ENCODE measurements at places on chromosomes 6 and 20. TPM values are rescaled to one million over a fixed set of nuclear protein-coding genes. Genes with fewer than 3 reads are reported as not detected.
A peak's percentile ranks its signal among the peaks of the same experiment; 100 is the strongest.

The SAPCD1 gene
- total RNA-seq = not detected

The NKAIN4 gene
- not detected for total RNA-seq

GRCh38 chr6:50816115-50816675, 2.5 kb upstream of the TFAP2B start:
- H3K27ac ChIP-seq = no peak overlapping the region
- H3K4me3 ChIP-seq = peak overlapping the region; percentile 59
- H3K36me3 ChIP-seq = no peaks in the 10 kb centered on the region
- peaks cover 10% of the 10 kb centered on the region for H3K27me3 ChIP-seq
- peaks cover 4% of the 10 kb centered on the region for H3K4me1 ChIP-seq

DNA sequence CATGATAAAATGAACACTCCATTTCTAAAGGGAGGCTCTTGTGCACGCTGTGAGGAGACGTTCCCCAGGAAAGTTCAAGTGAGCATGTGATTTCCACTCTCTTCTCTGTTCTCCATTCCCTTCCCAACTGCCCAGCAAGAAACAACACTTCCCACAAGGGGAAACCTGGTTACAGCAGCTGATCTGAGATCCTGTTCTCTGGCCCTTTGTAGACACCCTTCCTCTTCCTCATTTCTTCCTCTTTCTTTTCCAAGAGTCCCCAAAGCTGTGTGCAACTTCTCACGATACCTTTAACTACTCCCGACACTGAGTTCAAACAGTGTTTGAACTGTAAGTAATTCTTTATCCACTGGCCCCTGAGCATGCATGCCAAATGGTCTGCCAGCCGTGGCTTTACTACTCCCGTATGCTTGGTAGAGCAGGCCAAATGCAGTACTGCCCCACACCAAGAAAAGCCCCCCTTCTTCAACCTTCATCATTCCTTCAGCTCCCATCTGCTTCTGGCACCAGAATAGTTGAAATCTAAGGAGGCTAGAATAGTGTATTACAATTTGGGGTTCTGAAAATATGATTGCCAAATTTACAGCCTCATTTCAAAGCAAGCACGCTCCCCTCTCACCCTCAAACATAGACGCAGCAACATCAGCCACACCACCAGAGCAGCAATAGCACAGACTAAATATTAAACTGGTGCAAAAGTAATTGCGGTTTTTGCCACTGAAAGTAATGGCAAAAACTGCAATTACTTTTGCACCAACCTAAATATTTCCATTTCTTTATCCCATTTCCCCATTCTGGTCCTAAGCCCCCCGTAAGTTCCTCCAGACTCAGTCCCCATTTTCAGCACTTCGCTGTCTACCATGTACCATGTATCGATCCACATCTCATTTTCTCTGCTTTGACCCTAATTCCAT, 4.3 kb downstream of the HLA-DMB start:
- H3K4me1 ChIP-seq = peaks cover 4% of the 10 kb centered on the region
- no peaks in the 10 kb centered on the region for H3K36me3 ChIP-seq
- no peaks in the 10 kb centered on the region for H3K27me3 ChIP-seq
- H3K4me3 ChIP-seq = no peak overlapping the region
- no peak overlapping the region for H3K27ac ChIP-seq

DNA sequence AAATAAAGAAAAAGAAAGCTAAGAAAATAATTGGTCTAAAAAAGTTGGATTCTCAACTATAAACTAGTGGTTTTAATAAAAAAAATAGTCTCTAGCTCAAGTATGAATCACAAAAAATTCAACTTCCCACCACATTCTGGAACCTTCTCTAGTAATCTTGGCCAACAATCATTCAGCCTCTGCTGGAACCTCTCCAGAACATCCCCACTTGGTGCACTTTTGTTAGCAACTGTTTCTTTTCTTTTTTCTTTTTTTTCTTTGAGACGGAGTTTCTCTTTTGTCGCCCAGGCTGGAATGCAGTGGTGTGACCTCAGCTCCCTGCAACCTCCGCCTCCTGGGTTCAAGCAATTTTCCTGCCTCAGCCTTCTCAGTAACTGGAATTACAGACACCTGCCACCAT, 35.7 kb downstream of the TXLNB start:
- H3K27me3 ChIP-seq = no peaks in the 10 kb centered on the region
- DNase-seq = no peak
- peak overlapping the region; percentile 91 for H3K27ac ChIP-seq
- no peaks in the 10 kb centered on the region for H3K36me3 ChIP-seq
- H3K4me3 ChIP-seq = no peak overlapping the region

GRCh38 chr6:17705428-17705777, 1.3 kb downstream of the NUP153 start:
- no peaks in the 10 kb centered on the region for H3K27me3 ChIP-seq
- no peak for DNase-seq
- peak overlapping the region; percentile 99 for H3K4me3 ChIP-seq
- H3K27ac ChIP-seq = peak overlapping the region; percentile 100

DNA sequence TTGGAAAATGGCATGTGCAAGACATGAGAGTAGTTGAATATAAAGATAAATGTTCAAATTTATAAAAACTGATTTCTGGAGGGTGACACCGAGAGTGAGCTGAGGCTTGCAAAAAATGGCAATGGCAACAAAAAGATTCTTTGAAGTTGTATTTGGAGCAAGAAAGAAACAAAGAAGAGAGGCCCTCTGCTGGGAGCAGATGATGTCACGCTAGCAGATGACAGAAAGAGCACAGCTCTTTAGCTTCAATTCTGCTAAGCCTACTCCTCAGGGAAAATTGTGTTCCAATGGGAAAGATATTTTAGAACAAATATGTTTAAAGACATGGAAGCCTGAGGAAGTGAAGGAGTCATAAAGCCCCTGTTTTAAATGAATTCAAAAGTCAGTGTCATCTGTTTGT, 125.3 kb upstream of the NOX3 start:
- H3K36me3 ChIP-seq = no peaks in the 10 kb centered on the region
- no peaks in the 10 kb centered on the region for H3K4me1 ChIP-seq
- no peak overlapping the region for H3K4me3 ChIP-seq
- H3K27ac ChIP-seq = no peak overlapping the region

- H3K4me3 ChIP-seq = peak overlapping the region; percentile 26
- H3K27ac ChIP-seq = peak overlapping the region; percentile 81
- no peaks in the 10 kb centered on the region for H3K36me3 ChIP-seq
- peaks cover 97% of the 10 kb centered on the region for H3K4me1 ChIP-seq
- no peaks in the 10 kb centered on the region for H3K27me3 ChIP-seq
These were observed 116.6 kb downstream of the QKI start for GRCh38 chr6:163531122-163531521.

- peak overlapping the region; percentile 98 for H3K4me3 ChIP-seq
- H3K27me3 ChIP-seq = no peaks in the 10 kb centered on the region
- H3K27ac ChIP-seq = no peak overlapping the region
- H3K4me1 ChIP-seq = peaks cover 33% of the 10 kb centered on the region
These were observed 1.2 kb downstream of the ESF1 start for GRCh38 chr20:13783528-13783927.

The PTK6 gene
- total RNA-seq = 0.06 TPM

The MEP1A gene
- total RNA-seq = not detected

DNA sequence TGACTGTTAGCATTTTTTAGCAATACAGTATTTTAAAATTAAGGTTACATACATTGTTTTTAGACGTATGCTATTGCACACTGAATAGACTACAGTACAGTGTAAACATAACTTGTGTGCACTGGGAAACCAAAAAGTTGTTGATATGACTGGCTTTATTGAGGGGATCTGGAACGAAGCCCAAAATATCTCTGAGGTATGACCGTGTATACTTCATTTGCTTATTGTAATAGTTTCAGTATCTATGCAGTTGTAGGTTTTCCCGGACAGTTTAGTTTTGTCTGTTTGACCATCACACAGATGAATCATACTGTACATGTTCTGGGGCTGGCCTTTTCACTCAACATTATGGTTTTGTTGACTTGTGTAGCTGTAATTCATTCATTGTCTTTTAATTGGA, 6.9 kb upstream of the ZBTB12 start:
- no peak overlapping the region for H3K27ac ChIP-seq
- H3K27me3 ChIP-seq = peaks cover 5% of the 10 kb centered on the region
- H3K4me1 ChIP-seq = no peaks in the 10 kb centered on the region

The RBM24 gene
- total RNA-seq = 248 TPM

DNA sequence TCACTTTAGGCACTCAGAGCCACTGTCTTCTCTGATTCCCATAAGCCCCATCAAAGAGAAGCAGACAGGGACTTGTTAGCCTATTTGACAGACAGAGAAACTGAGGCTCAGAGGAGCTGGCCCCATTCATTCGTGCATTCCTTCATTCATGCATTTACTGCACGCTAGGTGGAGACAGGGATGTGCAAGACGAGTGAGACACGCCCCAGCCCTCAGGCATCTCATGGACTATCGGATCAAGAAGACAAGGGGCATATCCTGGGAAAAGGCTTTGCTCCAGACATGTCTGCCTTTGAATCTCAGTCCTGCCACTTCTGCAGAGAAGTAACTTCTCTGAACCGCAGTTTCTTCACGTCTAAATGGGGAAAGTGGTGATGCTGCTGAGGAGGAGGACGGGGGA, 54.1 kb downstream of the BPIFB1 start:
- DNase-seq = no peak
- no peak overlapping the region for H3K4me3 ChIP-seq
- H3K27me3 ChIP-seq = peaks cover 12% of the 10 kb centered on the region
- H3K4me1 ChIP-seq = no peaks in the 10 kb centered on the region

DNA sequence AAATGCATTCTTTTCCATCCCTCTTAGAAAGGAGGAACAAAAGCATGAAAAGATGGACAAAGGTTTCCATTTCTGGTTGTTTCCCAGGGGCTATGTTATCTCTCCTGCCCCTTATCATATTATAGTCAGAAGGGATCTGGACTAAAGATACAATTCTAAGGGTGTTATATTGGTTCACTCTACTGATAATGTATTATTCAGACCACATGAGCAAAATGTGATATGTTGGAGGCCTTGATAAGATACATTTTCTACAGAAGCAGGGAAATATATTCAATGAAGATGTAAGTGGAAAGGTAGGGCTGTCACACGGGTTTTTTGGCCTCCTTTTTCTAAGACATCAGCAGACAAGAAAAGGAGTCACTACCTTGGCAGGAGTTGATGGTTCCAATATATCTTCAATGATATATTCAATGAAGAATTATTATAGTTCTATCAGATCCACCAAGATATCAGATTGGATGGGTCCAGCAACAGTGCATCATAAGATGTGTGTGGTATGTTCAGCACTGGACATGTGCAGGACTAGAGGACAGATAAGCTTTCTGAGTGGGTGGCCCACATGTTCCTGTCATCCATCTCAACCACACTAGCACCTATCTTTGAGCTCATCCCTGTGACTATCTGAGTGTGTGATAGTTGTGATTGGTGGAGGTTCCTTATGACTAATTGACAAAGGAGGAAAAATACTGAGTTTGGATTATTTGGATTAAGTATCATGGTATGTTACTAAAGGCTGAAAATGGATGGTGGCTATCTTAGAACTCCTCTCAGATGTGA, 5.7 kb upstream of the ZKSCAN3 start:
- no peak overlapping the region for H3K27ac ChIP-seq
- DNase-seq = no peak
- no peaks in the 10 kb centered on the region for H3K4me1 ChIP-seq
- no peaks in the 10 kb centered on the region for H3K27me3 ChIP-seq
- no peak overlapping the region for H3K4me3 ChIP-seq
- H3K36me3 ChIP-seq = no peaks in the 10 kb centered on the region

GRCh38 chr6:170374571-170375444, 68.2 kb downstream of the FAM120B start:
- no peaks in the 10 kb centered on the region for H3K27me3 ChIP-seq
- H3K27ac ChIP-seq = no peak overlapping the region
- peaks cover 18% of the 10 kb centered on the region for H3K4me1 ChIP-seq
- no peaks in the 10 kb centered on the region for H3K36me3 ChIP-seq
- DNase-seq = no peak

- no peaks in the 10 kb centered on the region for H3K36me3 ChIP-seq
- no peak overlapping the region for H3K4me3 ChIP-seq
- H3K27me3 ChIP-seq = no peaks in the 10 kb centered on the region
- no peak overlapping the region for H3K27ac ChIP-seq
- H3K4me1 ChIP-seq = no peaks in the 10 kb centered on the region
These were observed 93.8 kb upstream of the LY86 start for GRCh38 chr6:6494677-6495076.

DNA sequence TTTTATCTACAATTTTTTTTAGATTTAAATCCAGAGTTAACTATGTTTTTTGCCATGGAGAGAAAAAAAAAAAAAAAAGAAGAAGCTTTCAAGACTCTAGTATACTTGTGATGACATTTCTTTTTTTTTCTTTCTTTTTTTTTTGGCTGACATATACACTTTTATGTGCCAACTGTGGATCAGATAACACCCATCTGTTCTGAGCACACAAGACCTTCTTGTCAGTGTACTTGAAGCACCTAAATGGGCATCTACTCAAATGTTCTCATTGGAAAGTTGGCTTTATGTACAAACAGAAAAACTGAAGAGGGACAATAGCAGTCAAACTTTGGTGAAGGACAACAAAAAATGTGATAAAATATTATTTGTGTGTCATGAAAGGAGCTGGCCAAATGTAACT, 904.5 kb downstream of the GRIK2 start:
- no peak overlapping the region for H3K27ac ChIP-seq
- no peak for DNase-seq
- no peak overlapping the region for H3K4me3 ChIP-seq
- H3K27me3 ChIP-seq = no peaks in the 10 kb centered on the region
- H3K36me3 ChIP-seq = no peaks in the 10 kb centered on the region
- H3K4me1 ChIP-seq = no peaks in the 10 kb centered on the region

DNA sequence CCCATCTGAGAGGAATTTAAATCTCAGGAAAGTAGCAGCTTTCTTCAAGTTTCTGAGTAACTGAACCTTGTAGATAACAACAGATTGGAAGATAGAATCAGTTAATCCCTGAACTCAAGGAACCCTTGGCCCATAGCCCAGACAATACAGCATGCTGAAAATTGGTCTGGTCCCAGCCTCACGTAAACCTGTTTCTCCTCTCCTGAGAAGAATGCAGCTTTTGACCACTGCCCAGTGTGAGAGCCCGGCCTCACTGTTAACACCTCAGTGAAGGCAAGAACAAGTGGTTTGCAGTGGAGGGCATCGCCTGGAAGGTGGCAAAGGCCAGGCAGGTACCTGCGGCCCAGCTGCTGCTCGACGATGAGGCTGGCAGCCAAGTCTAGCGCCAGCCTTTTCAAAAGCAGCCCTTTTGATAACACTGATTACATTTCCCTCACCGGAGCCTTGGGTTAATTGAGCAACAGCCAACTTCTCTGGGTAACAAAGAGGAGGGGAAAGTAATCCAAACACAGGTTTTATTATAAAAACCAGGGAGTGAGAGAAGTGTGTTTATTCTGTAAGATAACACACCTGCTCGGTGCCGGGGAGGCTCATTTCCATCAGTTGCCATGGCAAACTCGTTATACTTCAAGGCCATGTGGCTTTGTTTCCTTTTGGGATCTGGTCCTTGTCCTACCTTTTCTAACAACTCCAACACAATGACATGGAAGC, 54.0 kb downstream of the TRAF3IP2 start:
- H3K36me3 ChIP-seq = no peaks in the 10 kb centered on the region
- peak overlapping the region; percentile 23 for H3K4me3 ChIP-seq
- H3K4me1 ChIP-seq = peaks cover 52% of the 10 kb centered on the region
- peak overlapping the region; percentile 88 for H3K27ac ChIP-seq
- H3K27me3 ChIP-seq = no peaks in the 10 kb centered on the region

DNA sequence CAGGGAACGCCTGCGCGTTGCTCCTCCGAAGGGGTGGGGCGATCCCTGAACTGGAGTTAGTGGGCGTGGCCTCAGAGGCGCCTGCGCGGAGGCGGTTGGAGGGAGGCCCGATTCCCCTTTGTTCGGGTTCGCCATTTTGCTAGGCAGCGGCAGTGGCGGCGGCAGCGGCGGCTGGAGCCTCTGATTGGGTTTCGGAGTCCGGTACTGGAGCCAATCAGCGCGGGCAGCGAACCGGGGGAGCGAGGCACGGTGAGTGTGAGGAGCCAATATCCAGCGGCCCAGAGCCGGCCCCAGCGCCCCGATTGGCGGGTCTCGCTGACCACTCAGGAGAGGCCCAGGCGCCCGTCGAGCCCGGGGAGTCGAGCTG, at the start of gene NFYA:
TSS of gene NFYA (plus strand) at position 139 of the 367 bp plus-strand sequence. CDS start 6,116 bp downstream, outside the sequence.
- peaks cover 34% of the 10 kb centered on the region for H3K4me1 ChIP-seq
- peaks cover 32% of the 10 kb centered on the region for H3K36me3 ChIP-seq
- peak; percentile 100 for DNase-seq
- no peaks in the 10 kb centered on the region for H3K27me3 ChIP-seq
- peak within 1 kb of the TSS; percentile 90 for H3K4me3 ChIP-seq
- peak within 1 kb of the TSS; percentile 100 for H3K27ac ChIP-seq

The OR10C1 gene
- total RNA-seq = not detected

All from psoas muscle (tissue), 8 donors.